ENCODE measurements at places on chromosomes 3 and 15.

DNA sequence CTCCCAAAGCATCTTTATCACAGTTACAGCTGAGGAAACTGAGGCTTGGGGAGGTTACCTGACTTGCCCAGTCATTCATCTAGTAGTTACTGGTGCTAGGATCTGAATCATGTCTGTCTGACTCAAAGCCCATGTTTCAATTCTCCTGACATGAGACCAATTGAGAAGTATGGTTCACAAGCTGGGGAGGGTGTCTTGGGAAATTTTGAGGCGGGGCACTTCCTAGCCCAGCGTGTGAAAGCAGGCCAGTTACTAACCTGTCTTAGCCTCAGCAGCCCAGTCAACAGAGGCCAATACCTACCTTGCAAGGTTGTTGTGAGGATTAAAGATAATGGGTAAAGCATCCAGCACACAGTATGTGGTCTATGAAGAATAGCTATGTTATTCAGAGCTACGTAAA is 37.0 kb downstream of the CLDN18 start:
- H3K4me1 ChIP-seq = peaks cover 8% of the 10 kb centered on the region
- no peak overlapping the region for H3K27ac ChIP-seq
- H3K27me3 ChIP-seq = no peaks in the 10 kb centered on the region
- H3K36me3 ChIP-seq = no peaks in the 10 kb centered on the region
- no peak overlapping the region for H3K4me3 ChIP-seq

DNA sequence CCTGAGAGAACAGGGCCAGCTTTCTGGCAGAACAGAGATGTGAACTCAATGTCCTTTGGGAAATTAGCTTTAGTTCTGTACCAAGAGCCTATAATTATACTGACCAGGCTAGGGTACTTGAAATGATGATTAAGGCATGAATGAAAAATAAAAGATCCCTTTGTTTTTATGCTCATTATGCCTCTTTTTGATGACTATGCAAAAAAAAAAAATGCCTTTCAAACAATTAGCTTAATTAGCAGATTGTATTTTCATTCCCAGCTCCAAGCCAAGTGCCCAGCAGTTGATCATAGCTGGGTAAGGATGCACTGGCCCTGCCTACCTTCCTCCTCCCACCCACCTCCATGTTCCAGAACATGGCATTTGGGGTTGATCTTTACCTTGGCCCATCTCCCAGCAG is 56.8 kb downstream of the LYZL4 start:
- H3K27me3 ChIP-seq = no peaks in the 10 kb centered on the region
- no peaks in the 10 kb centered on the region for H3K4me1 ChIP-seq
- no peak for DNase-seq
- H3K36me3 ChIP-seq = no peaks in the 10 kb centered on the region

DNA sequence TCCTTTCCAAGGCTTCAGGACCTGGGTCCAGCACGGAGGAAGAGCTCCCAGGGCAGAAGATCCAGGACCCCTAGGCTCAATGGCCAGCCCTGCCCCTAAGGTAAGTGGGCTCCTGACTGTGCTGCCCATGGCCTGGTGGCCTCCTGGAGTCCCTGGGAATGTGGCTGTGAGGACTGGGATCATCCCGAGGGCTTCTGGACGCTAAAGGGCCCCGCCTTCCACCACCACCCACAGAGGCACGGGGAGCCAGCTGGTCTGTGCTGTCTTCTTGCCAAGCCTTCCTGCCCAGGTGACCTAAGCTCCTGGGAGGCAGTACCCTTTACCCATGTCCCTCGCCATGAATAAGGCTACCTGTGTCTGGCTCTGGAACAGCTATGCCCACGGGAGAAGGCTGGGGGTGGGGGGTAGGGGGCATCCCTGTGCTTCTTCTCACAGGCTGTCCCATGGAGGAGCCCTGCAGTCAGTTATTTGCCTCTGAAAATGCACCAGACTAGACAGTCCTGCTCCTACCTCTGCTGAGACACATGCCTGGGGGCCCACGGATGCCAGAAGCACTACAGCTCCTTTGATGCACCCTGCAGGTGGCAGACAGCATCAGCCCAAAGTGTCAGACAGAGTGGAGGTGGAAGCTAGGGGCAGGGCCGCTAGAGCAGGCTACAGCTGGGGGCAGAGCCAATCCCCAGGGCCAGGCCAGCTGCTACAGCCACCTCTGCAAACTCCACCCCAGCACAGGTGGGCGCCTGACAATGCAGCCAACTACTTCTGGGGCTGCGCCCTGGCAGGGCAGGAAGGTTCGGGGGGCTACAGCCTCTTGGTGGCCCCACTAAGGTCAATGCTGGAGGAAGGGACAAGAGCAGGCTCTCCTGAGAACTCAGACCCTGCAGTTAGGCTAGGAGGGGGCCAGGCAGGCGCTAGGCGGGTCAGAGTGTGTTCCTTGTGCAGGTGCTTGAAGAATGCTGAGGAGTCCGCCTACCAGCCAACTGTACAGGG is 90.9 kb downstream of the SEC22A start:
- no peak overlapping the region for H3K4me3 ChIP-seq
- no peak overlapping the region for H3K27ac ChIP-seq
- no peaks in the 10 kb centered on the region for H3K4me1 ChIP-seq
- no peaks in the 10 kb centered on the region for H3K27me3 ChIP-seq

GRCh38 chr15:49024840-49025239 is 21.4 kb downstream of the SECISBP2L start:
- H3K4me1 ChIP-seq = no peaks in the 10 kb centered on the region

GRCh38 chr3:169750665-169751064 is 14.2 kb downstream of the TERC start:
- no peak for DNase-seq
- no peak overlapping the region for H3K27ac ChIP-seq
- H3K4me1 ChIP-seq = no peaks in the 10 kb centered on the region
- no peak overlapping the region for H3K4me3 ChIP-seq
- H3K36me3 ChIP-seq = no peaks in the 10 kb centered on the region

DNA sequence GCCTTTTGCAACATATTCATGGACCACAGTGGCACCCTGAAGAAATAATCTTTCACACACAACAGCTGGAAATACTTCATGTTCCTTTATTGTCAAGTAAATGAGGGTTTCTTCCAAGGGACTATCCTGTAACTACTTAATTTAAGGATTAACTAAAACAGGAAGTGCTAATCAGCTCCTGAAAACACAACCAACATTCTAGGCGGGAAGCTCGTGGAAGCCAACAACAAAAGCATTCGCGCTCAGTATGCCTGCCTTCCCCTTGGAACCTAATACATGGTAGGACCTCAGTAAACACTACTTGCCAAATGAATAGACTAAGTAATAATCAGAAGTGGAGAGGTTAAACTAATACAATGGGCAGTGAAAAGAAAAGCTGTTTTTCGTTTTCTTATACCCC is 300.9 kb downstream of the RORA start:
- H3K27me3 ChIP-seq = peaks cover 6% of the 10 kb centered on the region
- no peaks in the 10 kb centered on the region for H3K36me3 ChIP-seq
- DNase-seq = no peak
- no peak overlapping the region for H3K27ac ChIP-seq
- H3K4me1 ChIP-seq = peaks cover 10% of the 10 kb centered on the region
- no peak overlapping the region for H3K4me3 ChIP-seq

- no peaks in the 10 kb centered on the region for H3K36me3 ChIP-seq
- H3K4me3 ChIP-seq = no peak overlapping the region
- no peak for DNase-seq
- H3K27ac ChIP-seq = no peak overlapping the region
These were observed 88.3 kb upstream of the ACP3 start for GRCh38 chr3:132228923-132229322.

GRCh38 chr3:177197727-177198460 is 612 bp upstream of the TBL1XR1 start:
- H3K27me3 ChIP-seq = no peaks in the 10 kb centered on the region
- H3K4me1 ChIP-seq = peaks cover 9% of the 10 kb centered on the region
- DNase-seq = no peak
- H3K4me3 ChIP-seq = peak overlapping the region; percentile 74
- peak overlapping the region; percentile 99 for H3K27ac ChIP-seq
- no peaks in the 10 kb centered on the region for H3K36me3 ChIP-seq

DNA sequence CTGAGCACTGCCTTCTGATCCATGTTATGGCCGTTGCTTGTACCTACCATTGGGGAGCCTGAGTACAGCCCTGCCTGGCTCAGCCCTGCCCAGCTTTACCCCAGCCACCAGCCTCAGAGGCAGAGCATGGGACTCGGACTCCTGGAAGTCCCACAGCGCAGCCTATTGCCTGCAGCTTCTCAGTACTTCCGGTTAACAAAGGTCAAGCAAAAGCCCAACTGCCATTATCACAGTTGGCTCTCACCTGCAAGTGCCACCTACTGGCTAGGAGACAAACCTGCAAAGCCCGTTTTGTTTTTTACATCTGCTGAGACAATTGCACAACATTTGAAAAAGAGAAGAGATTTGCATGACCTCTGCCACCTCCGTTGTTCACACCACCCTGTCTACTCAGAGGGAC is 1081.7 kb downstream of the NAALADL2 start:
- H3K4me3 ChIP-seq = no peak overlapping the region
- H3K4me1 ChIP-seq = no peaks in the 10 kb centered on the region
- H3K27ac ChIP-seq = no peak overlapping the region

- no peaks in the 10 kb centered on the region for H3K27me3 ChIP-seq
- H3K27ac ChIP-seq = no peak overlapping the region
- DNase-seq = no peak
These were observed 114.7 kb upstream of the LRTM1 start for GRCh38 chr3:55042591-55042990.

- H3K36me3 ChIP-seq = no peaks in the 10 kb centered on the region
- no peak overlapping the region for H3K4me3 ChIP-seq
These were observed 10.4 kb downstream of the TNK2 start for GRCh38 chr3:195897853-195898415.

GRCh38 chr3:55571913-55572312 is 84.8 kb upstream of the WNT5A start:
- H3K36me3 ChIP-seq = no peaks in the 10 kb centered on the region
- H3K27ac ChIP-seq = no peak overlapping the region
- H3K4me3 ChIP-seq = no peak overlapping the region
- H3K4me1 ChIP-seq = peaks cover 16% of the 10 kb centered on the region
- peak; percentile 52 for DNase-seq

- H3K27ac ChIP-seq = no peak overlapping the region
- no peak overlapping the region for H3K4me3 ChIP-seq
- H3K36me3 ChIP-seq = no peaks in the 10 kb centered on the region
- H3K4me1 ChIP-seq = no peaks in the 10 kb centered on the region
- DNase-seq = peak; percentile 68
- H3K27me3 ChIP-seq = no peaks in the 10 kb centered on the region
These were observed 42.0 kb upstream of the ICE2 start for GRCh38 chr15:60520825-60521368.

DNA sequence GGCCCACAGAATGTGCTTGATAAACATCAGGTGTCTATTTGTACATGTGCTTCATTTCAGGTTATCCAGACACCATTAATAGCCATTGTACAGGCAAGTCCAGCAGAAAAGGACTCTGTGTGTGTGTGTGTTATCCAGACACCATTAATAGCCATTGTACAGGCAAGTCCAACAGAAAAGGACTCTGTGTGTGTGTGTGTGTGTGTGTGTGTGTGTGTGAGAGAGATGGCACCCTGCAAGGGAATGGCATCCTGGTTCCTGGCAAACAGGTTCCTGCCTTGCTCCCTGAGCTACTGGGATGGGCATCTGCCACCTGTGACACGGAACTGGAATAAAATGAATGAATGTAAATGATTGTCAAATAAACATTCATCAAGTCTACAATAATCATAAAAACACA is 11.7 kb downstream of the SUCLG2 start:
- H3K4me3 ChIP-seq = no peak overlapping the region
- H3K36me3 ChIP-seq = peaks cover 23% of the 10 kb centered on the region
- H3K27ac ChIP-seq = no peak overlapping the region
- DNase-seq = no peak
- H3K27me3 ChIP-seq = no peaks in the 10 kb centered on the region

DNA sequence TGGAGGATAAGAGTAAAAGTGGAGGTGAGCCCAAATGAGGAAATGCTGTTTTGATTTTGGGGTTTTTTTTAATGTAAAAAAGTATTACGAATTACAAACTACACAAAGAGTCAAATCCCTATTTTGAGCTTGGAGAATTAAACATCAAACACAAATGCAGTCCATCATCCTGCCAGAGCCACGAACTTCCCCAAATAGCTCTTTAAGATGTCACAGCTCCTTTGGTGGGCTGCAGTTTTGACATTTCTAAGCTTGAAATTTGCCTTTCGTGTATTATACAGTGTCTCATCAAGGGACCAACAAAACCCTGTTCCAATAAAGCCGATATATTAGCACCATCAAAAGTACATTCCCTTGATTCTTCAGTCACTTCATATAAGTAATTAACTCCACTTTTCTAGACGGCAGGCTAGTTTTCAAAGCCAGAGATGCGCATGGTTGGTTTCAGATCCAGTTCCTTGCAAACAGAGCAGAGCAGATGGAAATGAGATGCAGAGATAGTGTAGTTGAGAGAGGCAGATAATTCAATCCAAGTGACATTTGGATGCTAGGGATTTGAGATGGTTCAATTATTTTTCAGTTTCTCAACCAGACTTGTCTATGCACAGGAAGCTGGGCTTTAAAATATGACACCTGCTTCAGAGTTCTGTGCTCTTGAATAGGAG is 580.9 kb downstream of the EDEM1 start:
- H3K27me3 ChIP-seq = no peaks in the 10 kb centered on the region
- no peaks in the 10 kb centered on the region for H3K4me1 ChIP-seq
- no peaks in the 10 kb centered on the region for H3K36me3 ChIP-seq

DNA sequence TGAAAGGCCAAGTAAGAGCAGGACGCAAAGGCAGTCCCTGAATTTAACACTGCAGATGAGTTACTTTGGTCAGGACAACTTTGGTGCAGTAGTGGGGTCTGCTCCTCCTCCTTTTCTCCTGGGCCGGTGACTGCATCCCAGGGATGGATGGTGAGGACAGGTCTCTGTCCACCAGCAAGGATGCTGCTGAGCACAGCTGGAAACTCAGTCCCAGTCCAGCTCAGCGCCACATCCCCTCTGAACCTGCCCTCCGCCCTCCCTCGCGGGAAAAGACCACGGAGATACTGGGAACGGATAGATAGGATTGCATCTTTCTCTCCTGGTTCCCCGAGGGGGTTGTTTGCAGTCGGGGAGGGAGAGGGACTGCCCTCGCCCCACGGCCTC is 13.8 kb downstream of the GRAMD2A start:
- peaks cover 25% of the 10 kb centered on the region for H3K4me1 ChIP-seq
- H3K4me3 ChIP-seq = no peak overlapping the region
- peaks cover 37% of the 10 kb centered on the region for H3K27me3 ChIP-seq
- DNase-seq = no peak

DNA sequence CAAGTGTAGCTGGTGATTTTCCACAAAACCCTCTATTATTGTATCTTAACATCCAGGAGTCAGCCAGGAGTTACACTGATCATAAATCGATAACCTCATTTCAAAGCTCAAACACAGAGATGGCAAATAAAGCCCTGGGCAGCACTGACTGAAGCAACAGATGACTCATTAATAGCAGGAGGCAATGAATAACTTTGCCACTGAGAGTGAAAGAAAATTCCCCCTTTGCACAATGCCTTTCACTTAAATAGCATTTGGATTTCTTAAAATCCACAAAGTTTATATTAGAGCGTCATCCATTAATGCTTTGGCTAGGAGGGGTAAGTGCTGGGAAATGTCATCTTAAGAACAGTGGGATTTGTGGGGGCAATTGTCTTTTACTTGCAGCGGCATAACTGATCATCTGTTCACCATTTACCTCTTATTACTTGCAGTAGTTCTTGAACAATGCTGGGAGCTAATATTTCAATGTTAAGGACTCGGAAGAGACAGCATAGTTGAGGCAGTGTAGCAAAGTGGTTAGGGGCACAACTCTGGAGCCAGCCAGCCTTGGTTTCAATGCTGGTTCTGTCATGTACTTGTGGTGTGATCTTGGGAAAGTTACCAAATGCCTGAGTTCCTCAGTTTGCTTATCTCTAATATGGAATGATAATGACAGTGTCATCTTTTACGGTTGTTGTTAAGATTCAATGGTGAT is 630.4 kb upstream of the TBL1XR1 start:
- no peaks in the 10 kb centered on the region for H3K27me3 ChIP-seq
- no peak for DNase-seq
- peaks cover 14% of the 10 kb centered on the region for H3K4me1 ChIP-seq
- no peaks in the 10 kb centered on the region for H3K36me3 ChIP-seq
- no peak overlapping the region for H3K27ac ChIP-seq
